ENCODE measurements at places on chromosomes 3 and 15.

GRCh38 chr3:4845882-4846281 lies 133.4 kb upstream of the BHLHE40 start:
- no peak for DNase-seq

- no peak for DNase-seq
Observed at GRCh38 chr3:133188996-133189395, 150.8 kb downstream of the TMEM108 start.

GRCh38 chr15:38073178-38073946 lies 138.9 kb downstream of the TMCO5A start:
- DNase-seq = no peak

DNA sequence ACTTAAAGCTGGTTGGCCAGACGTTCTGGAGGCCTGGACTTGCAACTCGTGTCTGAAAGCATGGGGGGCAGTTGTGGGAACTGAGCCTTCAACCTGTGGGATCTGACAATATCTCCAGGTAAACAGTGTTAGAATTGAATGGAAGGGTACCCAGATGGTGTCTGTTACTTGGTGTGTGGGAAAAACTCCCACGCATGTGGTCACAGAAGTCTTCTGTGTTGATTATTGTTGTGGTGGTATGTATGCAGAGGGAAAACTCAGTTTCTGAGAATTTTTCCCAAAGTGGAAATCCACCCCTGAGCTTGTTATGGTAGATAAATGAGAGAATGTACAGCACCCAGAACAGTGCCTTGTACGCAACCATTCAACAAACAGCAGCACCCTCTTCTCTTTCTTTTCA lies 238.1 kb upstream of the ICE2 start:
- no peak for DNase-seq

GRCh38 chr3:72492240-72492639 lies 356.0 kb downstream of the SHQ1 start:
- DNase-seq = no peak

Data from stimulated activated CD8-positive, alpha-beta memory T cell treated with anti-CD3 and anti-CD28 coated beads, Interleukin-15, amount 100 ng/mL, for 24 hours (primary cell).